ENCODE measurements at places on chromosomes 13 and 19.

DNA sequence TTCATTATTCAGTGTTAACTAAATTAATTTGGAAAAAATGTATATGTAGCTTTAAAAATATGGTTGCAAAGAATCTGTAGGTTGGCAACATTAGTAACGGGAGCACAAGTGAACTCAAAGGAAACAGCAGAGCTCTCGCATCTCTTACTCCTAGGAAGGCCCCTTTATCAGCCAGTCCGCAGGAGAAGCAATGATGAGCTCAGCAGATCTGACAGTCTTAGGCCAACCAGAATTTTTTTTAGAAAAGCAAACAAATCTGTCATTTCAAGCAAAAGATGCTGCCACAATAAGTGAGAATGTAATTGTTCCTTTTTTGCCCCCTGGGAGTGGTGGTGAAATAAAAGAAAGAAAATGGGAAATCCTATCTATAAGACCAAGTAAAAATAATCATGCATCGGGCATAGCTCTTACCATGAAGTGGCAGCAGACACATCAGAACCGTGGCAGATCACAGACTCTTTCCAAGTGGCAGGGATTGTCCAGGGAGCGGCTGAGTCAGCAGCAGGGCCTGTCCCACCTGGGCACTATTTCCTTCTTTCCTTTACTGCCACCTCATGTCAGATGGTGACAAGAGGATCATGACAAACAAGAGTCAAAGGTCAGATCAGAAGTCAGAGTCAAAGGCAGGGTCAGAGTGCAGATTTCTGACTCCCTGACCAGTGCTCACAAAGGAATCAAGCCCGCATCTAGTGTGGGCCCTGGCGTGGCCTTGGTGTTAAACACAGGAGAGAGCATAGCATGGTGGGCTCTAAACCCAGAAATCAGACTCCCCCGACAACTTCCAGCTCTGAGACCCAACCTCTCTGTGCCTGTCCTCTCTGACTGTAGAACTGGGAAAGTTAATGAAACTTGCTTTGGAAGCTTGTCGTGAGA, 84.0 kb upstream of the MTIF3 start:
- peak; percentile 5 for DNase-seq

DNA sequence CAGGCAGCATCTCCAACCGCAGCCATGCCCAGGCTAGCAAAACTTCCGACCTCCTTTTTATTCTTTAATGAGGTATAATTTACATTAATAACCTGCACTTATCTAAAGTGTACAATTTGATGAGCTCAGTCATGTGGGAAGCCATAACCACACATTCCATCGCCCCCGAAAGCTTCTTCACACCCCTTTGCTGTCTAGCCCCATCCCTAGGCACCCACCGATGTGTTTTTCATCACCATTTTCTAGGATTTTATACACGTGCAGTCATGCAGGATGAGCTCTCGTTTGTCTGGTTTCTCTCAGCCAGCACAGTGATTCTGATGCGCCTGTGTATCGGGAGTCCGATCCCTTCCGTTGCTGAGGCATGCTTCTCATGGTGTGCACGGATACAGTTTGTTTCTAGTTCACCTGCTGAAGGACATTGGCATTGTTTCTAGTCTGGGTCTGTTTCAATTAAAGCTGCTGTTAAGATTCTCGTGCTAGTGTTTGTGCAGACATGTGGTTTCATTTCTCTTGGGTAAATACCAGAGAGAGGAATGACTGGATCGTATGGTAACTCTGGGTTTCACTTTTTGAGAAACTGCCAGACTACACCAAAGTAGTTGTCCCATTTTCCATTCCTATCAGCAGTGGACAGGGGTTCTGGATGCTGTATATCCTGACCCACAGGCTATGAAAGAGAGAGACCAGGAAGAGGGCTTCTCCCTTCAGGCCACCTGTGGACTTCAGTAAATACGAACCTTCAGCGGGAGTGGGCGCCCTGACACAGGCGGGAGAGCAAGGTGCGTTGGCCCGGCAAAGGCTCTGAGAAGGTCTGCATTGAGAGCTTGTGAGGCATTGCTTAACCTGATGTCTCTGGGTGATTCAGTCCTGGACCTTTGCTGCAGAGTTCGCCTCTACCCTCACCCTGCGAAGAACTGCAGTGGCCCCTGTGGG, 4.9 kb downstream of the AP1M1 start:
- no peak for DNase-seq

DNA sequence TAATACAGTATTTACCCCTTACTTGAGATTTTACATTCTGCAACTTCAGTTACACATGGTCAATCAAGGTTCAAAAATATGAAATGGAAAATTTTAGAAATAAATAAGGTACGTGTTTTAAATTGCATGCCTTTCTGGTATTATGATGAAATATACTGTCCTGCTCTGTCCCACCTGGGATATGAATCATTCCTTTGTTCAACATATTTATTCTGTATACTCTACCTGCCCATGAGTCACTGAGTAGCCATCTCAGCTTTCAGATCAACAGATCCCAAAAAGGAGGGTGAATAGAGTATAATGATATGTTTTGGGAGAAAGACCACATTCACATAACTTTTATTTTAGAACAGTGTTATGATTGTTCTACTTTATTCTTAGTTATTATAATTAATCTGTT, 37.8 kb downstream of the STOML3 start:
- no peak for DNase-seq

DNA sequence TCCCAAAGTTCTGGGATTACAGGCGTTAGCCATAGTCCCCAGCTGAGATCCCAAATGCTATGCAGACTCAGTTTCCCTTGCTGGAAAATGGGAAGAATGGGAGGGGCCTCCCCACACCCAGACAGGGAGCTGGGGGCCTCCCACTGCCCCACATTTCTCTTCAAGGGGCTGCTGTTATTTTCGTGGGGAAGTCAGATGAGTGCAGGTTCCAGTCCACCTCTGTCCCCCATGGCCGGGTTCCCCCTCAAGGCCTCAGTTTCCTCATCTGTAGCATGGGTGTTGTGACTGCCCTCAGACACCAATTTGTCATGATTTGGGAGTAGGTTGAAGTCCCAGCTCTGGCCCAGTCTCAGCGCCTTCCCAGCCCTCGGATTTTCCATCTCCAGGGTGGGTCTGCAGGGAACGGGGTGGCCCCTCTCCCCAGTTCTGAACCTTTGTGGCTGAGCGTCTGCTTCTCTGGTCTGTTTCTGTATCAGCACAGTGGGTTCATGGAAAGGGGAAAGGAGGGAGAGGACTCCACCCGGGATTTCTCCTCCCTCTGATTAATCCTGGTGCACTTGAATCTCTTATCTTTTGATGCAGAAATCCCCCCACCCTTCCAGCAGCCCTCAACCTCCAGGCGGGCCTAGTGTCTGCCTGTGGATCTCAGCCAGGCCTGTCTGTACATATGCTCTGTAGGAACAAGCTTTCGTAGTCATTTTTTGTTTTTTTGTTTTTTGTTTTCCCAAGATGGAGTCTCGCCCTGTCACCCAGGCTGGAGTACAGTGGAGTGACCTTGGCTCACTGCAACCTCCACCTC, 12.2 kb downstream of the NFIC start:
- DNase-seq = no peak

DNA sequence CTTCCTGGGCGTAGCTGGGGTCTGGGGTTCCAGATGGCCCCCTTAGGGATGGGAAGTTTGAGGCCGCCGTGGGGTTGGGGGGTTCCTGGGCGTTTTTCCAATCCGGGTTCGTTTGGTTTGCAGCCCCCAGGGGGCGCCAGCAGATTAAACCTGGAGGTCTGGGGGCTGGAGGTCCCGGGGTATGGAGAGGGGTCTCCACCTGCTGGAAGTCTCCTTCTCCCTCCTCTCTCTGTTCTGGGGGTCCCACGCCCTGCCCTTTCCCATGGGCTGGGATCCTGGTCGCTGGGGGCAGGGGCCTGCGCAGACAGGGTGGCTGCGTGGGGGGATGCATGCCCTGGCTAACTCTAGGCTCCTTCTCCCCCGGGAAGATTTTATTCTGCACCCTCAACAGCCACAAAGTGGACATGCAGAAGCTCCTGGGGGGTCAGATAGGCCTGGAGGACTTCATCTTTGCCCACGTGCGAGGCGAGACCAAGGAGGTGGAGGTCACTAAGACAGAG, 899 bp downstream of the GIPC3 start:
- no peak for DNase-seq

Measured in mucosa of descending colon (tissue), 3 donors.